ENCODE measurements at places on chromosomes 7 and 10. TPM values are rescaled to one million over a fixed set of nuclear protein-coding genes. Genes with fewer than 3 reads are reported as not detected.

Gene MRPS17
- 8.3 TPM for total RNA-seq

Gene RAB19
- total RNA-seq, result 18.6 TPM

Gene CPEB3
- total RNA-seq, result 10.9 TPM

GRCh38 chr7:134522601-134523000, 4.8 kb upstream of the AKR1B10 start:
- no peaks in the 10 kb centered on the region for H3K27me3 ChIP-seq
- no peaks in the 10 kb centered on the region for H3K4me1 ChIP-seq
- no peak for DNase-seq
- no peaks in the 10 kb centered on the region for H3K36me3 ChIP-seq
- no peak overlapping the region for H3K4me3 ChIP-seq
- no peak overlapping the region for H3K27ac ChIP-seq

Gene PNLIP
- not detected for total RNA-seq

Gene MNX1
- total RNA-seq, result 41.9 TPM

- H3K27me3 ChIP-seq, result no peaks in the 10 kb centered on the region
- no peak overlapping the region for H3K4me3 ChIP-seq
- no peaks in the 10 kb centered on the region for H3K4me1 ChIP-seq
- H3K27ac ChIP-seq, result no peak overlapping the region
Measured at GRCh38 chr7:92158660-92159575, 20.0 kb downstream of the LRRD1 start.

DNA sequence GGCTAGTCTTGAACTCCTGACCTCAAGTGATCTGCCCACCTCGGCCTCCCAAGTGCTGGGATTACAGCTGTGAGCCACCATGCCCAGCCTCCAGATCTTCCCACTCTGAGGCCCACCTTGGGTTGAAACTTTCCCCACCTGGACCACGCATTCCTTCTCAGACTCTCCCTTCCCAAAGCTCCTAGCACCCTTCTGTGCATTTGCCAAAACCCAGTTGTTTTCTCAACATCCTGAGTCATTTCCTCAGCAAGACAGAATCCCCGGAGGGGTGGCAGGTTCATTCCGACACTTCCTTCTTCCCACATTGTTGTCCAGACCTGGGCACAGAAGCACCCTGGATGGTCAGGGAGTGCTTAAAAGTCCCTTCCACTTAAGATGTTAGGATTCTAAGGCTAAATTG, 28.9 kb downstream of the BAG3 start:
- H3K27me3 ChIP-seq, result no peaks in the 10 kb centered on the region
- no peak overlapping the region for H3K4me3 ChIP-seq
- H3K4me1 ChIP-seq, result no peaks in the 10 kb centered on the region
- peak overlapping the region; percentile 35 for H3K27ac ChIP-seq
- DNase-seq, result no peak

DNA sequence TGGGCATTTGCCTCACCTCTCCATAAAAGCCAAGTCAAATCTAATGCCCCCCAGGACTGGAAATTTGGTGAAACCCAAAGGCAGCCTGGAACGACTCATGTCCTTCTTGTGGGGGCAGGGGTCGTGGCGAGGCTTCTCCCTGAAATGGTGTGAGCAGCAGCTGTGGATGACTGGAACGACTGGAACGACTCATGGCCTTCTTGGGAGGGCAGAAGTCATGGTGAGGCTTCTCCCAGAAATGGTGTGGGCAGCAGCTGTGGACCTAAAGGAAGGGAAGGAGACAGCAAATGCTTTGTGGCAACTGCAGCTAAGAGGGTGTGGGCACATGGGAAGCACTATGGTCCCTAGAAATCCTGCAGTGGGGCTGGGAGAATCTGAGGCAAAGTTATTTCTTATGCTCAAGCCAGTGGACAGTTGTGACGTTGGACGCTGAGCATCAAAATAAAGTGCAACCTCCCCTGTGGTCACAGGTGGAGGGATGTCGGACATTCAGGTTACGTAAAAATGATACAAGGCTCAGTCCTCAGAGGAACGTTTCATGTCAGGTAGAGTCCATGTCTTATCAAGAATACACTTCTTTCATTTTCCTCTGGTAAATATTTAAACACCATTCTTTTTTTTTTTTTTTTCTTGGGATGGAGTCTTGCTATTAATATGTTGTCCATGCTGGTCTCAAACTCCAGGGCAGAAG, 107.0 kb upstream of the KIF5B start:
- H3K27me3 ChIP-seq, result no peaks in the 10 kb centered on the region
- H3K4me3 ChIP-seq, result no peak overlapping the region
- H3K36me3 ChIP-seq, result no peaks in the 10 kb centered on the region
- H3K27ac ChIP-seq, result peak overlapping the region; percentile 69
- no peaks in the 10 kb centered on the region for H3K4me1 ChIP-seq
